ENCODE measurements at places on chromosomes 5 and 9. TPM values are rescaled to one million over a fixed set of nuclear protein-coding genes. Genes with fewer than 3 reads are reported as not detected.
A peak's percentile ranks its signal among the peaks of the same experiment; 100 is the strongest.

DNA sequence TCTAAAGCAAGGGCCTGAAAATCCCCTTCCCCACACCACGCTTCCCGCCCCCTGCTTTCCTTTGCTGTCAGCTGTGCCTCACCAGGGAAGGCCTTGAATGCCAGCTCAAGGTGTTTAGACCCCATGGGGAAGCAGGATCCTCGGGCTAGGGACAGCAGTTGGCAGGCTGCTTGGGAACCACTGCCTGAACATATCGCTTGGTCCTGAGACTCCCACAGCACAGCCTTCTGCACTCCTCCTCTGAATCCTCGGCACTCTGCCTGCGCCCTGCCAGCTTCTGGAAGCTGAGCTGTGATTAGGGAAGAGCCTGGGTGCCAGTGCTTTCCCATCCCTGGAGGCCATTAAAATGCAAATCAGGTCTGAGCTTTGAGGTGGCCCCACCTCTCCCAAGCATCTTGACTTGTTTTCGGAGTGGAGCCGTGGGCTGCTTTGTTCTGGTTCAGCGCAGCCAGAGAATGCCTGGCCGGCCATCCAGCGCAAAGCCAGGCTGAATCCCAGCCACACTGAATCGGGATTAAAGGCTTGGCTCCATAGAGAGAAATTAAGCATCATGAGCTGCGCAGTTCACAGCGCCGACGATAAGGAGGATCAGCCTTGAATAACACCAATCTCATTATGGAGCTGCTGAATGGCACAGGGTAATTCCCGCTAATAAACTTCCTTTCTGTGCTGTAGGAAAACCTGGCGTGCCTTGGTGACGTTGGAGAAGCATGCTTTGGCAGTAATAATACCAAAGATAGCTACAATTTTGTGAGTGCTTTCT is 40.0 kb downstream of the AMBP start:
- H3K27me3 ChIP-seq: no peaks in the 10 kb centered on the region
- H3K4me1 ChIP-seq: peaks cover 8% of the 10 kb centered on the region
- DNase-seq: peak; percentile 15
- peaks cover 16% of the 10 kb centered on the region for H3K36me3 ChIP-seq

- no peak overlapping the region for H3K4me3 ChIP-seq
- H3K4me1 ChIP-seq: no peaks in the 10 kb centered on the region
- H3K27me3 ChIP-seq: no peaks in the 10 kb centered on the region
- no peaks in the 10 kb centered on the region for H3K36me3 ChIP-seq
- no peak for DNase-seq
- H3K27ac ChIP-seq: no peak overlapping the region
Measured at GRCh38 chr9:37329576-37329975, 92.9 kb upstream of the GRHPR start.

DNA sequence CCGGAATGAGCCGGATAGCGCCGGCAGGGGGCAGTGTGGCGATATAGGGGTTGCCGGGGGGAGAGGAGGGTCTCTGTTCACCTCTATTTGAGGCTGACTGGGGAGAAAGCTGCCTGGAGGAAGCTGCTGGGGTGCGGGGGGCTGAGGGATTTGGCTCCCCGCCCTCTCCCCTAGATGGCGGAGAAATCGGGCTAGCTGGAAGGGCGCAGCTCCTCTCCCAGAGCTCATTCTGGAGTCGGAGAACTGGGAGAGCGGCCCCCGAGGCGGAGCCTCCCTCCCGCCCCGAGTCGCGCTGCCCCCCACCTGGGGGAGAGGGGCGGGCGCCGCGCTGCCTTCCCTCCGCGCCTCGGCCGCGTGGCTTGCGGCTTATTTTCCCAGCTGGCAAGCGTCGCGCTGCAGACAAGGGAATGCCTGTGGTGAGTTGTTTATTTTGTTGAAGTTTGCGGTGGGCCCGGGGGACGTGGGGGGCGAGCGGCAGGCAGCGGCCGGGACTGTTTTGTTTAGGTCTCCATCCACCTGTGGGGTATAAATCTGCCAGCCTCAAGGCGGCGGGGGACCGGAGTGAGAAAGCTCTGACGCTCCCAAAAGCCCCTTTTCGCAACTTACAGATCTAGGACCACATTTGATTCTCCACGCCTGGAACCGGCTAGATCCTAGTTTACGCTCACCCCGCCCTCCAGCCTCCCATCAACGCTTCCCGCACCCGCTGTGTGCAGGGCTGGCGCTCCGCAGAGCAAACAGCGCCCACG is 4.1 kb upstream of the RGMB start:
- H3K4me1 ChIP-seq: peaks cover 15% of the 10 kb centered on the region
- H3K4me3 ChIP-seq: peak overlapping the region; percentile 81
- DNase-seq: peak; percentile 86
- H3K27me3 ChIP-seq: no peaks in the 10 kb centered on the region
- H3K36me3 ChIP-seq: no peaks in the 10 kb centered on the region

Gene STK32A
- 2.5 TPM for total RNA-seq

Gene TAF11L7
- total RNA-seq: not detected

Gene FOXD4L3
- total RNA-seq: not detected

Gene MOB3B
- total RNA-seq: 16.1 TPM

- DNase-seq: no peak
- H3K4me3 ChIP-seq: no peak overlapping the region
- H3K4me1 ChIP-seq: peaks cover 7% of the 10 kb centered on the region
Measured at GRCh38 chr5:10155897-10156667, 93.6 kb downstream of the ATPSCKMT start.

GRCh38 chr5:151829370-151829769 is 57.6 kb downstream of the G3BP1 start:
- no peak for DNase-seq
- H3K27me3 ChIP-seq: no peaks in the 10 kb centered on the region
- no peaks in the 10 kb centered on the region for H3K4me1 ChIP-seq
- H3K4me3 ChIP-seq: no peak overlapping the region
- H3K36me3 ChIP-seq: no peaks in the 10 kb centered on the region
- no peak overlapping the region for H3K27ac ChIP-seq

Gene OR13C8
- total RNA-seq: not detected

DNA sequence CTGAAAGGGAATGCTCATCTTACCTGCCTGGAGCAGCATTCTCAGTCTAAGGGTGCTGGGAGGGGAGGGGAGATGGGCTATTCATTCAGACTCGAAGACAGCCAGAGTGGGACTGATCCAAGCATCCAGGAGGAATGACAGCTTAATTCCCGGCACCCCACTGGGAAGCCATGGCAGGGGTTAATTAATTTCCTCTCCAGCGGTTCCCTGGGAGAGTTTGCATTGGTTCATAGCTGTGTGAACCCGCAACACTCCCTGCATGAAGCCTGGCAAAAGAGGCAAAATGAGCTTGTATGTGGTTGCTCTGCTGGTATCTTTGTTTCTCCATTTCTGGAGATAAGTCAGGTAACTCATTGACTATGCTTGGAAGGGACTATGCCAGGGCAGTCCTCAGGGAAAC is 401.0 kb upstream of the SLC24A2 start:
- H3K4me1 ChIP-seq: no peaks in the 10 kb centered on the region
- DNase-seq: peak; percentile 50
- no peak overlapping the region for H3K4me3 ChIP-seq
- H3K36me3 ChIP-seq: no peaks in the 10 kb centered on the region

Gene DOK3
- 8.6 TPM for total RNA-seq

DNA sequence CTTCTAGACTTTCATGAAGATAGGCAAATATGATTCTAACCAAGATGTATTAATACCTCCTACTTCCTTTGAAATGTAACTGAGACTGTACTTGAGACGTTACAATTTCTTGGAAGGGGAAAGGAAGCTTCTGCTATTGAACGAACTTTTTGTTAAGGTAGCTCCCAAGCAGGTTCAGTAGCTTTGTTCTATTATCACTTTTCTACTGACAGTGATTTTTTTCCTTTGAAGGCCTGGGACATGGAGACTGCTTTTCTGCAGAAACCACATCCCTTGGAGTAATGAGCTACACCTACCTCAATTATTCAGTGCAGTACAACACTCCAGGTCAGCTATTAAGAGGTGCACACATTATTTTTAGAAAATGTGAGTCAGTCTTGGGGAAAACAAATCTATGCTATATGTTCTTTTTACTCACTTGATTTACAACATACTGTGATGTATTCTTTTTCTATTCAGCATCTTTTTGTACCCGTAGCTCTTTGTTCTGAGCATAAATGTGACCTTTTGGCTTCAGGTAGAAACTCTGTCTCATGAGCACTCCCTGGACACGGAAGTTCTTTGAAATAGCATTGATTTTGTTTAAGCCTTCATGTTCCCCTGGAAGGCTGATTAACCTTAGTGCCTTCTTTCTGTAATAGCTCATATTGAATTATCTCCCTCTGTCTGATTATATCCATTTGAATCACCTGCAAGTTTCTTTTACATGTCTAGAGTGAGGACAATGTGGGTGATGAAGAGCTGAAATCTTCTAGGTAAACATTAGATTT is 56.5 kb upstream of the CDKN2B start:
- H3K4me3 ChIP-seq: no peak overlapping the region
- H3K27ac ChIP-seq: no peak overlapping the region
- H3K36me3 ChIP-seq: no peaks in the 10 kb centered on the region
- DNase-seq: no peak

- no peak for DNase-seq
- peaks cover 12% of the 10 kb centered on the region for H3K4me1 ChIP-seq
- H3K36me3 ChIP-seq: peaks cover 44% of the 10 kb centered on the region
- no peak overlapping the region for H3K4me3 ChIP-seq
- H3K27me3 ChIP-seq: no peaks in the 10 kb centered on the region
Measured at GRCh38 chr9:71741926-71742648, 26.2 kb downstream of the CEMIP2 start.

Gene IPO11
- 64.4 TPM for total RNA-seq

GRCh38 chr9:100534401-100534800 is 43.5 kb upstream of the CAVIN4 start:
- DNase-seq: no peak
- no peak overlapping the region for H3K27ac ChIP-seq
- peaks cover 5% of the 10 kb centered on the region for H3K36me3 ChIP-seq
- no peak overlapping the region for H3K4me3 ChIP-seq
- H3K27me3 ChIP-seq: no peaks in the 10 kb centered on the region
- H3K4me1 ChIP-seq: no peaks in the 10 kb centered on the region

- DNase-seq: no peak
- H3K4me1 ChIP-seq: peaks cover 7% of the 10 kb centered on the region
- no peak overlapping the region for H3K27ac ChIP-seq
- no peaks in the 10 kb centered on the region for H3K27me3 ChIP-seq
- no peaks in the 10 kb centered on the region for H3K36me3 ChIP-seq
- H3K4me3 ChIP-seq: no peak overlapping the region
Measured at GRCh38 chr9:124621371-124622328, 114.5 kb upstream of the NR5A1 start.

Gene PCDHB4
- total RNA-seq: 1.4 TPM

DNA sequence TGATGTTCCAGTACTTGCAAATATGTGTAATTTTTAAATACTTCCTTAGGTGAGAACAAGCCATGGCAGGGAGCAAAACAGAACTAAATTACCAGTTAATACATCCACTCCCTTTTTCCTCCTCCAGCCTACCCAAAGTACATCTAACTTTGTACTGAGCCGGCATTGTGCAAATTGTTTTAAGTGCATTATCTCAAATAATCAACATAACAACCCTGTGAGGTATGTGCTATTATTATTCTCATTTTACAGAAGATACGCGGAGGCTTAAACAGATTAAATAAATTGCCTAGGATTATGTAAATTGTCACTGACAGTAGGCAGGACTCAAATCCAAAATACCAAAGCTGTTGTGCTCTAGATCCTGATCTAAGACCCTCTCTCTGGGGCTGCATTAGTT is 55.5 kb upstream of the KLF4 start:
- no peak overlapping the region for H3K4me3 ChIP-seq
- peaks cover 3% of the 10 kb centered on the region for H3K4me1 ChIP-seq
- DNase-seq: no peak
- no peaks in the 10 kb centered on the region for H3K36me3 ChIP-seq
- H3K27me3 ChIP-seq: no peaks in the 10 kb centered on the region

DNA sequence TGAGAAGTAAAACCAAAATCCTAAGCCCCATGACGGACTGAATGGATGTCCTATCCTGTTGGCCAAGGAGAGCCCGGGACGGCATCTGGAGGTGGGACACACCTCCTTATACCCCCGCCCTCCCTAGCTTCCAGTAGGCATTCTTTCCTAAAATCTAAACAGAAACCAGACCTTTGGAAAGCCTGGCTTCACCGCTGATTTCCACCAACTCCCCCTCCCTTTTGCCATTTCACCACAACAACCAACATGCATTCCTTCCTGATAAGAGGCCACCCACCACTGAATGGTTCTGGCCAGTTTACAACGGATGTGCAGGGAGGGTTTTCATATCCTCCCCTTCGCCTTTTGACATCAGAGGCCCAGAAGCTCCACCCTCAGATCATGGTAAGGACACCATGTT is 9.2 kb upstream of the RARS1 start:
- H3K4me3 ChIP-seq: no peak overlapping the region
- H3K4me1 ChIP-seq: no peaks in the 10 kb centered on the region
- H3K27ac ChIP-seq: no peak overlapping the region

- no peaks in the 10 kb centered on the region for H3K4me1 ChIP-seq
- no peaks in the 10 kb centered on the region for H3K27me3 ChIP-seq
- no peak overlapping the region for H3K4me3 ChIP-seq
- no peak for DNase-seq
- H3K27ac ChIP-seq: no peak overlapping the region
Measured at GRCh38 chr5:89095341-89095740, 212.4 kb upstream of the MEF2C start.

DNA sequence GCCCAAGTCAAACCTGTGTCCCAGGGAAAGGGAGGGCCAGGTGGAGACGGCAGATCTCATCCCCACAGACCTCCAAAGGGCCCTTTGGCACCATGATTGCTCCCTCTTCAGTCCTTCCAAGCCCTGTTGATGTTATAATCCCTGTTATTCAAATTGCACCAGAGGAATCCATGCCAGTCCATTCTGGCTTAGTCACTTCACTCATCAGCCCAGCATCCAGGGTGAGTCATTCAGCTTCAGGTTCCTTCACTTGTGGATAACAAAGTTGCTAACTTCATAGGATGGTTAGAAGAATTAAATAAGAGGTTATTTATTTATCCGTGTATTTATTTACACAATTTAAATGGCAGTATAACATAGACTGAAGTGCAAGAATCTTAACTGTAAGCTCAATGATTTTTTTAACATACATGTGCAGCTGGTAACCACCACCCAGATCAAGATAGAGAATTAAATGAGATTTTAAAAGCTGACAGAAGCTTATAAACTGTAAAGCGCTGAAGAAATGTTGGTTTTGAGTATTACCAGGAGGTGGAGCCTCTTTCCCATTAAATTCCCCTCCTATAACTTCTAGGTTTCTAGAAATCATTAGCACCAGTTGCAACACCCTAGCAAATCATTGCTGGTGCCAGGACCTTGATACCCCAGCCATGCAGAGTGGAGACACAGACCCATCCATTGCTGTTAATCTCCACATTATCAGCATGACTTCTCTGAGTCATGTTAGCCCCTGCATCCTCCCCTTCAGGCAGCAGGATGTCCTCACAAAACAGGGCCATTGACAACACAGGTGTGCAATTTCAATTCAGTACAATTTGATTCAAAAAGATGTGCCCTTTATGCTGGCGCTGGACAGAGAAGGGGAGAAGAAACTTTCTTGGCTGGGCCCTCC is 77.4 kb downstream of the SEC61B start:
- no peaks in the 10 kb centered on the region for H3K27me3 ChIP-seq
- H3K36me3 ChIP-seq: no peaks in the 10 kb centered on the region
- no peak overlapping the region for H3K4me3 ChIP-seq
- peaks cover 3% of the 10 kb centered on the region for H3K4me1 ChIP-seq
- DNase-seq: no peak

- no peaks in the 10 kb centered on the region for H3K4me1 ChIP-seq
- no peaks in the 10 kb centered on the region for H3K27me3 ChIP-seq
- H3K27ac ChIP-seq: no peak overlapping the region
Measured at GRCh38 chr9:26949637-26950069, 2.6 kb upstream of the PLAA start.

GRCh38 chr5:154708207-154708606 is 47.0 kb upstream of the LARP1 start:
- H3K36me3 ChIP-seq: no peaks in the 10 kb centered on the region
- no peaks in the 10 kb centered on the region for H3K27me3 ChIP-seq
- H3K27ac ChIP-seq: no peak overlapping the region
- peaks cover 20% of the 10 kb centered on the region for H3K4me1 ChIP-seq

Measured in H1 (cell line).